ENCODE measurements at places on chromosomes 2 and 18. TPM values are rescaled to one million over a fixed set of nuclear protein-coding genes. Genes with fewer than 3 reads are reported as not detected.

- DNase-seq: no peak
These were observed 172.7 kb upstream of the ZEB2 start for GRCh38 chr2:144692661-144693060.

GRCh38 chr18:79402977-79403722, 7.4 kb downstream of the NFATC1 start:
- DNase-seq: peak; percentile 89

DNA sequence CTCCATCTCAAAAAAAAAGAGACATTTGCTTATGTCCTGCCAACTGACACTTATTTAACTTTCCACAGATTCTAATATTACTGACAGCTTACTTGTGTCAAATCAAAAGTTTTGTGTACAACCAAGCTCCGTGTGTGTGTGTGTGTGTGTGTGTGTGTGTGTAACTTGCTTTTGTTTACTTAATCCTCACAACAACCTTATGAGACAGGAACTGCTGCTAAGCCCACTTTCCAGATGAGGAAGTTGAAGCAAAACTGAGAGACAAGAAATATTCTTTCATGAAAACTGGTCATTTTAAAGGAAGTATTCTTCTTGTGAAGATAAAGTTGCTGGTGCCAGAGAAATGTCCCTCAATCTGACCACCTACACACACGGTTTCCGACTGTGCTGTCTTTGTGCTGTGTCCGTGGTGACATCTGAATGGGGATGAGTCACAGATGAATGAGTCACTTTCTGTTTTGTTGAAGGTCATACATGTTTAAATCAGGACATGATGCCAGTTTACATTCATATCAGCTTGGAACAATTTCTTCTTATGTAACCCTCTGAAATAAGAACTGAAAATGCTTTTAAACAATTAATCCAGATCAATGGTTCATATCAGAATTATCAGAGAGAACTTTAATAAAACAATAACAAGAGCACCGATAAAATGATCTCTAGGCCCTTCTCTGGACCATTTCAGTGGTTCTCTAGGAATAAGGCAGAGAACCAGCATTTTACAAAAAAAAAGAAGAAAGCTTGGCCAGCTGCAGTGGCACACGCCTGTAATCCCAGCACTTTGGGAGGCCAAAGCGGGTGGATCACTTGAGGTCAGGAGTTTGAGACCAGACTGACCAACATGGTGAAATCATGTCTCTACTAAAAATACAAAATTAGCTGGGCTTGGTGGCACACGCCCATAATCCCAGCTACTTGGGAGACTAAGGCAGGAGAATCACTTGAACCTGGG, 95.5 kb downstream of the THNSL2 start:
- DNase-seq: no peak

DNA sequence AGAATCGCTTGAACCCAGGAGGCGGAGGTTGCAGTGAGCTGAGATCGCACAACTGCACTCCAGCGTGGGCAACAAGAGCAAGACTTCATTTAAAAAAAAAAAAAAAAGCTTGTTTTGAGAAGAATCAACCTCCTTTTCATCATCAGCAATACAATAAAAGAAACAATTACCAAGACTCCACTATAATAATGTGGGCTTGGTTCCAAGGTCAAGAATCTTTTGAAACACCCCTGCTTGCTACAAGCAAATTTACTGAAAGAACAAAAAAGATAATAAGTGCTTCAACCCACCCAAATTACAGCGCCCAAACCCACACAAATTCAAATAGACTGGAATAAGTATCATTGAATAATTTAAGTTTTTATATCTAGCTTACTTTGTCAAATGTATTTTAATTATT, 33.6 kb upstream of the MAPRE3 start:
- DNase-seq: no peak

DNA sequence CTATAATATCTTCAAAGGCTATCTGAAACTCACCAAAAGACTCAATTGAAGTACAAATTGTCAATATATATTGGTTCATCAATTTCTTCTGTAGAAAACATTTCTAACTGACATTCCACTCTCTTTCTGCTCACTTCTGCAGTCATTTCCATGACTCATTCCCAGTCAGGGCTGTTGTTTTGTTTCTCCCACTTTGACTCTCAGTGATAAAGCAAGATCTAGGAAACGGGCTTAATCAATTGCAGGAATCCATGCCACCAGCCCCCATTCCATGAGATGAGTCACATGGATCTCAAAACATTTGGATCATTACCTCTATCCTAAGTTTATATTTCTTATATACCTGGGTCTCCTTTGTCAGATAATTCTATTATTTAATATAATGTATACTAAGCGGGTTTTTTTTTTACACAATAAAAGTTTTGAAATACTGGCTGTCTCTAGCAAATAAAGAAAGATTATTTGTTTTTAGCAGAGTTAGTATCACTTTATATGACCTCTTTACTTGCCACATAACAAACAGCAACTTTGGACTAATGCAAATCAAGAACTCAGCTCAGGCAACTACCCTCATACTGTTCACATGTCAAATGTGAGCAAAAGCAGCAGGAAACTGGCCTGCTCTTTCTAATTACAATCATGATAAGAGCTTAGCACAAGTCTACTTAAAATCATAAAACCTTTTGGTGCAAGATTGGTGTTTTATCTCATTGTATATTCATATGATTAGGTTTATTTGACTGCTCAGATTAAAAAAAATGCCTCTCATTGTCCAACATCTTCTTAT, 251.1 kb upstream of the PIK3C3 start:
- no peak for DNase-seq

Gene MROH2A
- total RNA-seq: not detected

GRCh38 chr18:5992381-5992780, 97.1 kb upstream of the TMEM200C start:
- no peak for DNase-seq

GRCh38 chr2:236947896-236948295, 137.8 kb upstream of the COPS8 start:
- no peak for DNase-seq

Gene INHBB
- 8.2 TPM for total RNA-seq

GRCh38 chr2:140639628-140640027, 1491.2 kb downstream of the LRP1B start:
- no peak for DNase-seq

DNA sequence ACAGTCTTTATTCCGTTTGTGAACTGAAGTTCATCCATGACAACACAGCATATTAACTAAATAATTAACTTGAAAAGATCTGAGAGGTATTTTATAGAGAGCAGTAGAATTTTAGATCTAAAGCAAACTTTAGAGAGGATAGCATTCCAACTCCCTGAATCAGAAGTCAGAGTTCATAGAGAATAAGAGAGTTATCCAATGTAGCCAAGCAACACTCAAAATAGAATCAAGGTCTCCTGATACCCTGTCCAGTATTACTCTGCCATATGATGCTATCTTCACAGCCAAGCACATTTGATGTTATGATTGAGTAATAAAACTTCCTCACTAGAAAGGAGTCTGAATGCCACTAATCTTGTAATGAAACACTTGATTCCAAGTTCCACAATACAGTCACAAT, 55.5 kb downstream of the RIT2 start:
- DNase-seq: no peak

- DNase-seq: no peak
These were observed 128.7 kb upstream of the L3MBTL4 start for GRCh38 chr18:6543330-6543908.

DNA sequence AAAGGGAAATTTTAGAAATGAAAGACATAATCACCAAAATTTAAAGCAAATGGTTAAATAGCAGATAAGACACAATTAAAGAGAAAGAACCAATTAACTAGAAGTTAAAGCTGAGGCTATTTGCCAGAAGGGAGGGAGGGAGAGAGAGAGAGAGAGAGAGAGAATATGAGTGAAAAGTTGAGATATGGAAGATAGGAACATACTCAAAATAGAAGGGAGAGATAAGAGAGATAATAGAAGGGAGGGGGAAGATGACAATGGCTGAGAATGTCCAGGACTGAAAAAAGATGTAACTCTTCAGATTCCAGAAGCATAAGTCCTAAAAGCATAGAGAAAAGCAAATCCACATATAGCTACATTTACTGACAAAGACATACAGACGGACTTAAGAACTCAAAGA, 17.1 kb upstream of the AAK1 start:
- no peak for DNase-seq

Gene GMPPA
- total RNA-seq: 22.3 TPM

GRCh38 chr2:21819454-21819853, 695.7 kb downstream of the TDRD15 start:
- no peak for DNase-seq

Gene AOX1
- total RNA-seq: 4.1 TPM

DNA sequence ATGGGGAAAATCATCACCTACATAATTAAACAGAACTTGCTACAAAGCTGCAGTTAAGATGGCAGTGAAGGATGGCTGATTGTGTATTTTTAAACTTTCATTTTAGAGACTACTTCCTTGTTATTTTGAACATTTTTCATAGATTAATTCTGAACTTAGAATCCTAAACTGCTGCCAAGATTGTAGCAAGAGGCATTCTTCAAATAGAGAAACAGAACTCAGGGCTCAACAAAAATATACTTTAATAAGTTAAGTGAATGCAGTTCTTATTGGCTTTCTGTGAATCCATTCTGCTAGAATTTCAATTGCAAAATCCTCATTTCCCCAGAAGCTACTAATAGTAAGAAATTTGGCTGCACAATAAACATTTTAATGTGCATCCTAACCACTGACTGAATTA, 160.3 kb downstream of the L3MBTL4 start:
- DNase-seq: no peak

GRCh38 chr2:192153561-192153960, 41.2 kb downstream of the TMEFF2 start:
- no peak for DNase-seq

GRCh38 chr2:177169810-177170514, 42.6 kb upstream of the HNRNPA3 start:
- no peak for DNase-seq

GRCh38 chr2:102782933-102783332, 21.1 kb downstream of the TMEM182 start:
- DNase-seq: no peak

Gene CPSF3
- 14.0 TPM for total RNA-seq

DNA sequence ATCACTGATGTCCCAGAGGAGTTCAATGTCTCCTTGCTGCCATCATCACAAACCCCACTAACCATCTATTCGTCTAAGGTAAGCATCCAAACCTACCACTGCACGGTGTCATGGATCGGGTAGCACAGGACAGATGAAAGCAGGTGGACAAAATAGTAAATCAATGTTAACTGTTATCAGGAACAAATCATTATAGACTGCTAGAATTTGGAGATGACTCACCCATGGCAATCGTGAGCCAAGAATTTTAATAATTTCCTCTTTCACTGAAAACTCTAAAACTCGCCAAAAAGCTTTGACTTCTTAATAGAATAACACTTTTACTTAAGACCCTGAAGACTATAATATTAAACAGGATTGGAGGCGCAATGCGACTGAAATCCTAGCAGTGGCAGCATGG, 33.7 kb upstream of the BZW1 start:
- no peak for DNase-seq

- DNase-seq: no peak
These were observed 29.3 kb upstream of the FAM171B start for GRCh38 chr2:186664385-186665043.

DNA sequence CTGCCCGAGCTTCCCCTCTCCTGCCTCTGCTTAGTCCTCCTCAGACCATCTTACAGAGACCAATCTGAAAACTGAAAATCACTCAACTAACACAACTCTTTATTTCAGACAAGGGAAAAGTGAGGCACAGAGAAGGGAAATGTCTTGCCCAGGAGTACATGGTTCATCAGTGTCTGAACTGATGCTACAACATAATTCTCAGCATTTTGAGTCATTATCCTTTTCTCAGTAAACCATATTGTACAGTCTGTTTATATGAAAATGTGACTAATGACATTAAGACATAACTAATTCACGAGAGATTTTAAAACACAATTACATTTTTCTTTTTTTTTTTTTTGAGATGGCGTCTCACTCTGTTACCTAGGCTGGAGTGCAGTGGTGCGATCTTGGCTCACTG, 62.7 kb downstream of the ITSN2 start:
- DNase-seq: no peak

DNA sequence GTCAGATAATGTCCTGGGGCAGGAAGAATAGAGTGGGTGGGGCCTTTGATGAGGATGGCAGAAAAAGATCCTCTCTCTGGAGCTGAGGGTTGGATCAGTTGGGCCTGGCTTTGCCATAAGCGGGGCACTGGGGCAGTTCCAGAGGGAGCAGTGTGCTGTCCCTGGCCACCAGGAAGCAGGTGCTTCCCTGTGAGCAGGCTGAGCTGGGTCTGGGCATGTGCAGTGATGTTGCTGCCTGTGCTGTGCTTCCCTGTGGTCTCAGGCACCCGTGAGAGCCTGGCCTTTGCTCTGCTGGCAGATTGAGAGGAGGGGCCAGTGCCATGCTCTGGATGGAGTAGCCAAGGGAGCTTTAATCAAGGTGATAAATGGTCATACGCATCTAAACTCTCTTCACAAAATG, 14.6 kb upstream of the NPPC start:
- no peak for DNase-seq

Gene CCDC141
- total RNA-seq: 136 TPM

DNA sequence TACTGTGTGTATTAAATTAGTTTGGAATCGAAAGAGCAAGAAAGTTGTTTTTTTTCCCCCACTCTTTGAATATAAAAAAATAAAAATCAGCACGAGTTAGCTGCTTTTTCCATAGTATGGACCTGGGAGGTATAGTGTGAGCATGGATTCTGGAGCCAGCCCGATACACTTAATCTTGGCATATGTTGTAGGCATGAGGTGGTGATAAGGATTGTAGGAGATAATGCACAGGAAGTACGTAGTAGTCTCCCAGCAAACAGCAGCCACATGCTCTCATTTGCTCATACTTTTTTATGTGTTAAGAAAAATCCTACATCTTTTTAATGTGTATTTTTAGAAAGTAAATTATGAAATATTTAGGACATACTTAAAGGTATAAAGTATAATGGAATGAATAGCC, 2.1 kb upstream of the DNAJC27 start:
- DNase-seq: no peak

GRCh38 chr2:179071810-179072355, 21.9 kb upstream of the CCDC141 start:
- no peak for DNase-seq

DNA sequence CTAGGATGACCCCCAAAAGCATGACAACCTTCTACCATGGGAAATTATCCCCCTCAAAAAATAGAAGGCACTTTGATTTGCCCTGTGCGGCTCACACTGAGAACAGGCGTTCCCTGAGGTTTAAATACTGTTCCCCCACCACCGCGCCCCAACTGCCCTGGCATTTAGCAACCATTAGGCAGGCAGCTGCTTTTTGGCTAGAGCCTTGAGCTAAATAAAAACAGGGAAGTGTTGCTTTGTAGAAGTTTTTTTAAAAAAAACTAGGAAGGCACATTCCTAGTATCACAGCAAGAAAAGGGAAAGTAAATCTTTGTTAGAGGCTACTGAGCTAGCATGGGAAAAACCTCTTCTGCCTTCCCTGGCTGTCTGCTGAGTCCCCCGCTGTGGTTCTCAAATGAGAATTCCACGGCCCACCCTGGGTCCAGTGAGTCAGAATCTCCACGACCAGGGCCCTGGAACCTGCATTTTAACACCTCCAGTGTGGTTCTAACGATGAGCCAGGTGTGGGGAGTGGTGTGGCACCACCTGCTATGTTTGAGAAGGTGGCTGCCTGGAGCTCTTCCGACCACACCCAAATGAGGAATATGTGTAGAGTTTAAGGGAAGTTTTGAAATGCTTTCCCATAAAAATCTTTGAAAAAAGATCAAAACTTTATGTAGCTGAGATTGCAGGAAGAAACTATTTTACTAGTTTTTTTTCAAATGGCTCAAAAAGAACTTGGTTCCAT, 66.4 kb downstream of the VIT start:
- DNase-seq: no peak

- DNase-seq: no peak
These were observed 12.1 kb downstream of the FMNL2 start for GRCh38 chr2:152347076-152347475.

GRCh38 chr2:173387079-173387478, 32.4 kb downstream of the CDCA7 start:
- DNase-seq: no peak
